ENCODE measurements at places on chromosomes 7 and 10. TPM values are rescaled to one million over a fixed set of nuclear protein-coding genes. Genes with fewer than 3 reads are reported as not detected.

The TMEM225B gene
- 0.26 TPM for total RNA-seq

The OR6V1 gene
- total RNA-seq, result not detected

The NAPEPLD gene
- total RNA-seq, result 8.2 TPM

The ASZ1 gene
- not detected for total RNA-seq

The ABCC2 gene
- total RNA-seq, result 0.24 TPM

The WBP1L gene
- 19.8 TPM for total RNA-seq

The AGBL3 gene
- 2.3 TPM for total RNA-seq

The FBXL15 gene
- total RNA-seq, result 13.5 TPM

The CCSER2 gene
- 18.8 TPM for total RNA-seq

The C10orf67 gene
- total RNA-seq, result not detected

The COL13A1 gene
- total RNA-seq, result not detected

The HMX3 gene
- 60.5 TPM for total RNA-seq

The CUZD1 gene
- total RNA-seq, result 1.3 TPM

The MYOF gene
- 0.44 TPM for total RNA-seq

The AS3MT gene
- not detected for total RNA-seq

The DPY19L1 gene
- total RNA-seq, result 6.4 TPM

The TMEM196 gene
- total RNA-seq, result not detected

The GTF2IRD2 gene
- 4.8 TPM for total RNA-seq

The STOX1 gene
- 0.67 TPM for total RNA-seq

The NEUROD6 gene
- not detected for total RNA-seq

The UCN3 gene
- total RNA-seq, result not detected

The ASAH2 gene
- total RNA-seq, result 1.4 TPM

The TMEM178B gene
- 0.03 TPM for total RNA-seq

The ORAI2 gene
- 76.2 TPM for total RNA-seq

The DOCK4 gene
- total RNA-seq, result 0.48 TPM

The TECTB gene
- total RNA-seq, result not detected

The SAMD8 gene
- 11.9 TPM for total RNA-seq

The LMOD2 gene
- total RNA-seq, result not detected

The AGR2 gene
- 0.67 TPM for total RNA-seq
